Activated CD4-positive, alpha-beta T cell treated with anti-CD3 and anti-CD28 coated beads, Interleukin-2, amount 50 U/mL, for 48 hours (primary cell): ENCODE measurements at places on chromosomes 16 and 17.

DNA sequence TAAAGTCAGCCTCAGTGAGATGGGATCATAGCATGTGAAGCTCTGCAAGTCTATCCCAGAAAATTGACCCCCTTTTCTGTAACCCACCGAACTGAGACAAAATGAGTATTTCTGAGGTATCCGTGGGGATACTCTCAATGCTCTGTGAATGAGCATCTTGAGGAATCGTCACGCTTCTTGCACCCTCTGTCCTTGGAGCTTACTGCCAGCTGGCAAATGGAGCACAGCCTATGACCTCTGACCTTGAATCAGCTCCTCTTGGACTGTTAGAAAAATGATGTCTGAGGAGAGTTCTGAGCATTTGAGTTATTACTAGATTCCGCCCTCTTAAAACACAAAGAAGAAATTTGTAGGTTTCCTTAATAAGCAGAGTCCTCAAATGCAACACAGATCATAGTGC lies 342.1 kb downstream of the ZFHX3 start:
- no peak for DNase-seq

DNA sequence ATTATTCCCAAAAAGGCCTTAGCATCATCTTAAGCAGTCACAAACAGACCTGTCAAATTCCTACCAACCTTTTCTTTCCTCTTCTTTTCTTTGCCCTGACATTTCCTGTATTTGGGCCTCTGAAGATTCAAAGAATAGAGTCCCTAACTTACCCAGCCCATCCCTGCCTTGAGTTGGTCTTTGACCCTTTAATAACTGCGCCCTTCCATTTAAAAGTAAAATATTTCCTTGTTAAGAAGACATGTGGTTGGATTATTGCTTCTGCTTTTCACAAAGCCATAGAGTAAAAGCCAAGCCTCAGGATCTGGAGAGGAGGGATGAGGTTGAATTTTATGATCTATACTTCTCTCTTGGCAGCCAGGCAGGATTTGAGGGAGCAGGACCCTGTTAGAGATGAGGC lies 13.2 kb upstream of the CCL23 start:
- no peak for DNase-seq

- no peak for DNase-seq
Measured at GRCh38 chr16:35910409-35910808, 2451.0 kb downstream of the TP53TG3F start.

- no peak for DNase-seq
Measured at GRCh38 chr16:89042711-89043551, 50.7 kb upstream of the ACSF3 start.

GRCh38 chr16:31143011-31143693 lies 6.7 kb downstream of the PRSS36 start:
- no peak for DNase-seq

GRCh38 chr17:78131172-78132083 lies 857 bp downstream of the TMC8 start:
- peak; percentile 61 for DNase-seq

- no peak for DNase-seq
Measured at GRCh38 chr17:81056312-81056711, 21.4 kb downstream of the BAIAP2 start.

- no peak for DNase-seq
Measured at GRCh38 chr16:72853575-72854266, 194.2 kb downstream of the ZFHX3 start.

- no peak for DNase-seq
Measured at GRCh38 chr17:54985476-54985875, 16.9 kb downstream of the STXBP4 start.

DNA sequence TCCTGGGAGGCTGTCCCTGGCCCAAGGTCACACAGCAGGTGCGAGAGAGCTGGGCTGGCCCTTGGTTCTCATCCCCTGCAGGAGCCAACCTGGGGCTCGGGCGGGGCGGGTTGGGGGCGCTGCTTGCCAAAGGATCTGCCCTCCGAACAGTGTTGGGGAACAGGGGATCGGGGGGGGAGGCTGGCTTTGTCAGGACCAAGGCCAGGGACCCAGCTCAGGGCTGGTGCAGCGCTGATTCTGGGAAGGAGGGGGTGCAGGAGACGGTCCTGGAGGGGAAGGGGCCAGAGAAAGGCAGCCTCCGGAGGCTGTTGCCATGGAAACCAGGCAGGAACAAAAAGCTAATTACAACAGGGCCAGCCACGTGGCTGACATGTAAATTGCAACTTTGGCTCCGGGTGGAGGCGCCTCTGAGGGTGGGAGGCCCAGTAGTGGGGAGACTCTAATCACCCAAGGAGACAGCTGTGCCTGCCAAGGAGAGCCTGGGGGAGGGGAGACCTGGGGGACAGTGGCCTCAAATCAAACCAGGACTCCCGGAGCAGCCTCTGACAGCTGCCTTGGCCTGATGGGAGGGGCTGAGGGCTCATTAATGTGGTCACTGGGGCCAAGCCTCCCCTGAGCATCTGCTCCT lies 1.3 kb downstream of the TUBB3 start:
- no peak for DNase-seq

GRCh38 chr16:1028056-1028455 lies 44.5 kb upstream of the SSTR5 start:
- no peak for DNase-seq

- DNase-seq: no peak
Measured at GRCh38 chr17:82938873-82939620, 99.2 kb upstream of the ZNF750 start.

- no peak for DNase-seq
Measured at GRCh38 chr17:921161-921560, 58.4 kb downstream of the NXN start.

- no peak for DNase-seq
Measured at GRCh38 chr17:67281053-67281452, 36.1 kb upstream of the HELZ start.

DNA sequence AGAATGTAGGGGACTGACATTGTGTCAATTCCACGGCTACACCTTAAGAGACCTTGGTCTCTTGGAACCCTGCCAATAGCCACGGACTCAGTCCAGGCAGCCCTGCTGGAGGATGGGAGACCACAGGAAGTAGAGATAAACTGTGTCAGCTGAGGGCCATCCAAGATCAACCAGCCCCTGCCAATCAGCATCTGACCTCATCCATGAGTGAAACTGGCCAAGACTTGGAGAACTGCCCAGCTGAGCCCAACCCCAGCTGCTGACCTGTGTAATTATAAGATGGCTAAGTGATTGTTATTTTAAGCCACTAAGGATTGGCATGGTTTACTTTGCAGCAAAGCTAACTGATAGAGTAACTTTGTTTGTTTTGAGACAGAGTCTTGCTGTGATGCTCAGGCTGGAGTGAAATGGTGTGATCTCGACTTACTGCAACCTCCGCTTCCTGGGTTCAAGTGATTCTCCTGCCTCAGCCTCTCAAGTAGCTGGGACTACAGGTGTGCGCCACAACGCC lies 13.3 kb upstream of the YWHAE start:
- DNase-seq: no peak

GRCh38 chr16:30996324-30996984 lies 11.4 kb downstream of the HSD3B7 start:
- DNase-seq: no peak

DNA sequence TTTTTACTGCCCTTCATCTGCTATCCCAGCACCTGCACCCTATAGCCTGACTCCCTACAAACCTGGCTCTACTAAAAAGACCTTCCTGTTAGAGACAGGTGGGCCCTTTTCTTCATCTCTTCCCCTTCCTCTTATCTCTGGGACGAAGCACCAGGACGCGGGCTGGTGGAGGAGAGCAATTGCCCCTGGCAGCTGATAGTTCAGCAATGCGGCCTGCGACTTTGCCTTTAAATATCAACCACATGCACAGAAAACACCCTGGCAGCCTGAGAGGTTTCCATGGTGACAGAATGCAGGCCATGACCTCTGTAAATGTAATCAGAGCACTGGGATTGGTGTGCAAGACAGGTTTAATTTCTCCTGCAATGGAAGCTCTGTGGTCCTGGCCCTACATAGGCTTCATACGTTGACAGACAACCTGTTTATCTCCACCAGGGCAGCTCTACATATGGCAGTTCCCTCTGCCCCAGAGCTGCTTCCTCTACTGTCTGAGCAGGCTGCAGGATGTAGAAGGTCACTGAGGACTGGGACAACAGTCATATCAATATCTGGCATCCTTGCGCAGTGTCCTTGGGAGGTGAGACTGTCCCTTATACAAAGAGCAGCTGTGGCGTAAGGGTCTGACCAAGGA lies 10.0 kb upstream of the SKAP1 start:
- DNase-seq: peak; percentile 26

DNA sequence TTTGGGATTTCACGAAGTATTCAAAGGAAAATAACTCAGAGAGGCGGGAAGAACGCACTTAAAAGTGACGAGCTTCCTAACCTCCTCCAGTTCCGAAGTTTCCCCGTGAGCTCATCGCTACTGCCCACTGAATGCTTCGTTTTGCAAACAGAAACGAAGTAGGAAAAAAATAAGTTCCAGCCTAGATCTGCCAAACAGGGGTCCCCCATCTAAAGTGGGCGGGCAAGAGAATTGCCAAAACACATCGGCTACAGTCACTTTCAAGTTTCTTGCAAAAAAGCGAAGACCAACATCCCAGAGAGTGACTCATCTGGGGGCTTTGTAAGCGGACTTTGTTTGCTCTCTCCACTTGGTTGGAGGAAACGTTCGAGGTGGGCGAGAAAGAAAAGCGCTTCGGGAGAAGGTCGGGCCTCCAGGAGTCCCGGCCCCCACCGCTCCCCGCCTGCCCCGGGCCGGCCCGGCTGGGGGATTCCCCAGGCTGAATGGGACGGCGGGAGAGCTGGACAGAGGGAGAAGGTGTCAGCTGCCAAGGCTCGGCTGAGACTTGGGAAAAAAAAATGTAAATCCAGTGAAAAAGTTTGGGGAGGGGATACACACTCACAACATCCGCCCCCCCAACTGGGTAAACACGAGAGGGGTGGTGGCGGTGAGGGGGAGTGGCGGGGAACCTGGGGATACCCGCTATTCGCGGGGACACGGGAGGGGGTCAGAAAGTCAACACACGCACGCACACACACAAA lies 1.0 kb downstream of the VEZF1 start:
- peak; percentile 36 for DNase-seq

DNA sequence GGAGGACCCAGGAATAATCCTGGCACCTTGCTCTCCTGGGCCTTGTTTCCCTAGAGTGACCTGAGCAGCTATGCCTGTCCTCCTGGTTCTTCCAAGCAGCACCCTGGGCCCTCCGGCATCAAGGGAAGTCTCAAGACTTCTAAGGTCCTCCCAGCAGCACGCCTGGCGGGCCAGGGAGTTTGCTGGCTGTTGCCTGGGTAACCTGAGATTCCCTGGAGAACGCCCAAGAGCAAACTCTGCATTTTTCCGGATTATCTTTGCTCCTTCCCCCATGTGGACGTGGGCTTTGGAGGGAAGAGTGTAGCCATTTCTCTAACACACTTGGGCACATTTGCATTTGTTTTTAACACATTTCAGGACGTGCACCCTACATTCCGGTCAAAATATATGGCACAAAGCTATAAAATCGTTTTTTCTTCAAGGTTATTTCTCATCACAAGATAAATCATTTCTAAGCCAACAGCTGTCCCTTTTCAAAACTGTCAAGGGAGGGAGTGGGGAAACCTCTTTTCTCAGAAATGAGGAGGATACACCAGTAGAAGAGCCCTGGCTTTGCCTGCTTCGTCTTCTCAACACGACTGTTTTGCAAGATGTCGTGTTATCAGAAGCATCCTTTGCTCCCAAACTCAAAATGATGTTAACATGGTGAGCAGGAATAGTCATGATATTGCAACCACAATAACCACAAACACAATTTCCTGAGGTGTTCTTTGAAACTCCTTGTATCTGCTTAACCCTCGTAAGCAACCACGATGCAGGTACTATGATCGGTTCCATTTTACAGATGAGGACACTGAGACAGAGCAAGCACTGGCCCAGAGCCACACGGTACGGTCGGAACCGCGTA lies 116.5 kb downstream of the ADCY9 start:
- no peak for DNase-seq

DNA sequence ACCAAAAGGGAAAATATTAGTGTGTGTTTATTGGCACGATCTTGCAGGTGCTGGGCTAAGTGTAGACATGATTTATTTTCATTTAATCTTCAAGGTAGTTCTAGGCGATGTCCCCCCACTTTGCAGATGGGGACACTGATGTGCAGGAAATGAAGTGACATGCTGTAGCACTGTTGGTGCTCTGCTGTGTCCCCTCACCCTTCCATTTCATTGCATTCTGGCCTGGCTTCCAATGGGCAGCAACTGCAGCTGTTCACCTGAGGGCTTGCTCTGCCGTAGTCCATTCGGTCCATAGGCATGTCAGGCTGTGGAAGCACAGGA lies 123.9 kb downstream of the PRKCB start:
- no peak for DNase-seq

- no peak for DNase-seq
Measured at GRCh38 chr17:19486351-19487023, 47.2 kb upstream of the SLC47A1 start.

DNA sequence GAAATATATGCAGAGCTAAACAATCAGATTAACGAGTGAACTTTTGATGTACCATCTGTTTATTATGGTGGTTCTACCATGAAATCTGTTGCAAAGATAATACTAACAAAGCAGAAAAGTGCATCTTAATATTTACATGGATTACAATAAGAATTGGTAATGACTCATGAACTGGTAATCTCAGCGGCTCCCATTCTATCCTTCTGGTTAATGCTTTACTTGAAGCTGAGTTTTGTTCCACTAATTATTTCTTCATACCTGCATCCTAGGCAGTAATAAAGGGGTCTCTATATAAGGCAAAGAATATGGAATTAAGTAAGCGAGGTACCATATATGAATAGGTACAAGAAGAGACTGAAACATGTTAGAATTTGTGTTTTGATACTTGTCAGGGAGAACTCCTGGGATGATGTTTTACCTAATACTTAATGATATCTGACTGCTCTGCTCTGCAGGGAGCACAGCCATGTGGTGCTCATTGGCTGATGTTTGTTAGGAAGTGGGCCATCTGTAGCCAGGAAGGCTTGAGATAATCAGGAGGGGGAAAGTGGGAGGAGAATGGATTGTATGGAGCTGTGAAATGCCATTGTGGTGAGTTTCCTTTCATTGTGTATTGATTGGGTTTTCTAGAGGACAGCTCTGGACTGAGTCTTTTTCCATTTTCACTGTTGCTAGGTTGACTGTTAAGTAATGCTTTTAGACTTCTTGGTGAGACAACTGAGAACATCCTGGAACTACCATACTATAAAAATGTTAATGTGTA lies 52.6 kb downstream of the MAP2K6 start:
- DNase-seq: no peak

GRCh38 chr16:50523710-50524109 lies 24.5 kb upstream of the NKD1 start:
- no peak for DNase-seq

DNA sequence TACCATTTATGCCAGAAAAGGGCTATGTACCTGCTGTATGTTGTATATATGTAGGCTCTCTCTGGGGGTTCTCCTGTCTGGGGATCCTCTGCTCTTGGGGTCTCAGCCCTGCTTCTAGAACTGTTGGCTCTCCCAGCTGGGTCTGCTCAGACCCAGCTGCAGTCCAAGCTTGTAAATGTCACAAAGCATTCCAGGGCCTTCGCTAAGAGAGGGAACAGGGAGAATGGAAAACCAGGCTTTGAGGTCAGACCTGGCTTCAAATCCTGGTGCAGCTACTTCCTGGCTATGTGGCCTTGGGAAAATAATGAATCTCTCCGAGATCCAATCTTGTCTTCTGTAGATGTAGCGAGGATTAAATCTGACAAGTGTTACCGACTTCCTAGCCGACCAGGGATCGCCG lies 44.0 kb downstream of the NLRP1 start:
- no peak for DNase-seq

- DNase-seq: no peak
Measured at GRCh38 chr16:86825631-86826030, 247.3 kb downstream of the FOXL1 start.
